Stimulated activated CD4-positive, alpha-beta T cell treated with anti-CD3 and anti-CD28 coated beads, Interleukin-1b, Interleukin-23, amount 100 ng/mL, for 1 hour (primary cell): ENCODE measurements at places on chromosomes 7 and 10.

- DNase-seq = no peak
Measured at GRCh38 chr7:132532281-132532680, 44.0 kb downstream of the PLXNA4 start.

DNA sequence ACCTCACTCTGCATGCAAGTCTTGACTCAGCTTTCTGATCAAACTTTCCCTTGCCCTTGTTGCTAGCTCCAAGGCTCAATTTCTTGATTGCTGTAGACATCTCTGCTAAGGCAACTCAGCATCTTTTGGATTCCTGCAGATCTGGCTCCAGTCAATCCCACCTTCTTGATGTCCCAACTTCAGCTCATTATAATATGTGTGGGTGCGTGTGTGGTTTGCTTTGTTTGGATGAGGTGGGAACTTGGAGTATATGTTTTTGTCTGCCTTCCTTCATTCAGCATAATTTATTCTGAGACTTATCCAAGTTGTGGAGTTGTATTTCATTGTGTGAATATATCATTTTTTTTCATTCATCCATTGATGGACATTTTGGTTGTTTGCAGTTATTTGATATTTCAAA is 364.8 kb upstream of the IGFBP3 start:
- DNase-seq = no peak

- no peak for DNase-seq
Measured at GRCh38 chr10:95840121-95840520, 67.7 kb upstream of the CC2D2B start.

DNA sequence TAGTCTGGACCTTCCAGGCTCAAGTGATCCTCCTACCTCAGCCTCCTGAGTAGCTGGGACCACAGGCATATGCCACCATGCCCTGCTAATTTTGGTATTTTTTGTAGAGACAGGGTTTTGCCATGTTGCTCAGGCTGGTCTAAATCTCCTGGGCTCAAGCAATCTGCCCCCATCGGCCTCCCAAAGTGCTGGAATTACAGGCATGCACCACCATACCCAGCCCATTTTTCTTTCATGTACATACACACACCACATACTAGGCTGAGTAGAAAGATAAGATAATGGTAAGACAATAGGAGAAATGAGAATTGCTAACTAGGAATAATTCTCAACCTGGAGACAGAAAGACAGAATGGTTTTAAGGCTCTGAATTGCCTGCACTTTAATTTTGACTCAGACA is 83.8 kb downstream of the CPEB3 start:
- no peak for DNase-seq

GRCh38 chr10:1706711-1707110 is 30.6 kb downstream of the ADARB2 start:
- DNase-seq = no peak
